Osteoblast (primary cell): ENCODE measurements at places on chromosomes 3 and 15.

GRCh38 chr3:183393625-183394024, 34.8 kb downstream of the MCF2L2 start:
- no peak for DNase-seq

DNA sequence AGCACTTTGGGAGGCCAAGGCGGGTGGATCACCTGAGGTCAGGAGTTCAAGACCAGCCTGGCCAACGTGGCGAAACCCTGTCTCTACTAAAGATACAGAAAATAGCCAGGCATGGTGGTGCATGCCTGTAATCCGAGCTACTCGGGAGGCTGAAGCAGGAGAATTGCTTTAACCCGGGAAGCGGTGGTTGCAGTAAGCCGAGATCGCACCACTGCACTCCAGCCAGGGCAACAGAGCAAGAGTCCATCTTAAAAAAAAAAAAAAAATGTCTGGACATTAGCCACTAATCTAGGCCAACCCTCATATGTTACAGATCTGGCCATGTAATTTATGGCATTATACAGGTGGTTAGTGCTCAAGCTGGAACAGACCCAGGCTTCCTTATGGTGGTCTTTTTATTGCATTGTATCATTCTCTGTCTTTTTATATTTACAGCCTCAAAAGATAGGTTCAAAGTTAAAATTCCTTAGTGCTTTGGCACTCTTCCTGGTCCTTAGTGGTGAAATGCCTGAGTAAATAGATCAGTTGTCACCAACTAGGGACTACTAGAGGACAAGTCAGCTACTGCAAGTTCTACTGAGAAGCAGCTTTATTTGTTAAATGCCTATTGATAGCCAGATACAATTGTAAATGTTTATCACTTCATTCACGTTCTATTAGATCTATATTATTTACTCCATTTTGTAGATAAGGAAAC, 16.0 kb downstream of the STARD9 start:
- peak; percentile 71 for DNase-seq

DNA sequence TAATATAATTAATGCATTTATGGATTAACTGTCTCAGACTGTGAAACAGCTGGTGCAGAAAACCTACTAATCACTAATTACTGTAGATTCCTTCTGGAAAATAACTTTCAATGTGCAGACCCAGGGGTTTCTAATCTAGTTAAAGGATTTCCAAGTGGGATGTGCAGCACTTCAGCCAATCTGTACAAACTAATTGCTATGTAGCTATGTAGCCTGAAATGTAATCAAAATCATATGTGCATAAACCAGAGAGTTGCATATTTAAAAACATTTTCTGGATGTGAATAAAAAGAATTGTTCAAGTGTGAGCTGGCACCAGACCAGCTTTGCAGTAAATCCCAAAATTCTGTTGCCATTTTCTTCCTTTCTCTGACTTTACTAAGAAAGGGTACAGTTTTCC, 127.5 kb upstream of the CD96 start:
- DNase-seq, result no peak

- DNase-seq, result no peak
These were observed 3.3 kb upstream of the ADAMTS9 start for GRCh38 chr3:64691051-64691450.

GRCh38 chr3:167094632-167095031, 285.5 kb downstream of the ZBBX start:
- no peak for DNase-seq

DNA sequence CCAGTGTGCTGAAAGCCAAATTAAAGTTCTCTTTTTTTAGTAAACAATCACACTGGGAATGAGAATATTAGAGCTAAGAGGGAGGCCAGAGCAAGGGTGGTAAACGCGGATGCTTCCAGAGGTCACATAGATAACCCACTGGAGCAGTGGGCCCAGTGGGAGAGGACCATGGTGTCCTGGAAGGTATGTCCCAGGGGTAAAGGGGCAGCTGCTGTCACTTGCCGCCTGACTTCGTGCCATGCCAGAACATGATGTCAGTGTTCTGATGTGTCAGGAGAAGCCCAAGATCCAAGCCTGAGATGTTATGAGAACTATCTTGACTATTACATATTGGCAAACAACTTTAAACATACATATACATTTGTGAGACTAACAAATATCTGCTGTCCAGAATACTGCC, 211.9 kb upstream of the IL12A start:
- DNase-seq, result no peak

- DNase-seq, result no peak
These were observed 1588.2 kb downstream of the SI start for GRCh38 chr3:163490119-163490518.

DNA sequence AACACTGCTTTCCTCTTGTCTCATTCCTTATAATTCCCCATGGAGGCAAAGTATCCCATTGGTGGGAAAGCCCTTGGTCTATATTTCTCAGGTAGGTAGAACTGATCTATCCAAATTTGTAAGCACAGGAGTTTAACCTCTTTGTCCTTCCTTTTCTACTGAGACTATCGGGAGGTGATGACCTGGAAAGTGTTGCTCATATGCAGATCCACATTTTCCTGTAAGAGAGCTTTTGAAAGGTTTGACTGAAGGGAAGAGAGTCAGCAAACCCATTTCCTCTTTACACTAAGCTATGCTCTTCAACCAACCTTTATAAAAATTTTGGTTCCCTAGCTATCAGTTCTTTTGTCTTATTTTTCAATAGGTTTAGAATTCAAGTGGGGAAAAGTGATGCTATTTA, 200.7 kb downstream of the TIGIT start:
- no peak for DNase-seq

DNA sequence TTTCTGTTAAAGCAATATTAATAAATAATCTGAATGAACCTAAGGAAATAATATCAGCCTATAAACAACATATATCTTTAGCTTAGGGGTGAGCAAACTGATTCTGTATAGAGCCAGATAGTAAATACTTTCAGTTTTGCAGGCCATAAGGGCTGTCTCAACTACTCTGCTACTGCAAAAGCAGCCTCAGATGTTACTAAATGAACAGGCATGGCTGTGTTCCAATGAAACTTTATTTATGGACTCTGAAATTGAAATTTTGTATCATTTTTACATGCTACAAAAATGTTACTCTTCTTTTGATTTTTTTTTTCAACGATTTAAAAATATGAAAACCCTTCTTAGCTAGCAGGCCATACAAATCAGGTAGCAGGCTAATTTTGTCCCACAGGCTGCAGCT, 212.8 kb upstream of the PRICKLE2 start:
- DNase-seq, result no peak

- no peak for DNase-seq
These were observed 16.7 kb downstream of the PIK3CA start for GRCh38 chr3:179164857-179165256.

DNA sequence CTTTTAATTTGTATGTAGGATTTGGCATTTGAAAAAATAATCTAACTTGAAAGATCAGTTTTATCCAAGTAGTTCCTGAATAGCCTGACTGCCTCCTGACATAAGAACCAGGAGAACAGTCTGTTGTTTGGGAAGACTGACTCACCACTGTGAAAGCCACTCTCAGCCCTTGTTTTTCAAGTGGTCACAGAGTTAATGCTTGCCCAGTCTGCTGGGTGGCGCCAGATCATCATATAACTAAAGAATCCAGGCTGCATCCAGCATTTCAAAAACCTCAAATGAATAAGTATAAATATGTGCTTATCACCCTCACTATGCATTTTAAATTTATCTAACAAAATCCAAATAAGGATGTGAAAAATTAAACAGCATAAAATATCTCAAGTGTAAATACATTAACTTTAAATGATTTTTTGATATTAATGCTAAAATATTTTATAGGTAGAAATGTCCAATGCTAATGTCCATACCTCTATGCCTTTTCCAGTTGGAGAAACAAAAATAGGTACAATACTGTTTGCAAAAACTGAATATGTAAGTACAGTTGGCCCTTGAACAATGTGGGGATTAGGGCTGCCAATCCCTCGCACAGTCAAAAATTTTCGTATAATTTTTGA, 26.9 kb upstream of the ZBBX start:
- DNase-seq, result no peak

GRCh38 chr15:90142216-90143165, 40.2 kb upstream of the IDH2 start:
- no peak for DNase-seq

- no peak for DNase-seq
These were observed 53.7 kb upstream of the FAM174B start for GRCh38 chr15:92709110-92709790.

- DNase-seq, result peak; percentile 49
These were observed 267.7 kb downstream of the ZBTB20 start for GRCh38 chr3:114879059-114880031.

DNA sequence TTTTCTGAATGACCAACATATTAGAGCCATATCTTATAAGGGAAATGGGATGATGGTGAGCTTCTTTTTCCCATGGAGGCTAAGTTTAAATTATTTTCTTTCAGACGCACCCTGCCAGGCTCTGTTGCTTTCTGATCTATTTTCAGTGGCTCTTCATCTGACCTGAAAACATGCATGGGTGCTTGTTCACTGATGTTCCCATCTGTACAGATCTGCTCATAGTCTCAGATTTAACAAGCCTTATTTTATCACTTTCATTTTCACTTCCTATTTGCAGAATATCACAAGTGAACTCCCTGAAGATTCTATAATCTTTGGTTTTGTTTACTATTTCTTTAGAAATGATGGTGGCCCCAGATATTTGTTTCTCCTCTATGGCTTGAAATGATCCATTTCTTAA, 31.1 kb upstream of the SUCLG2 start:
- no peak for DNase-seq

DNA sequence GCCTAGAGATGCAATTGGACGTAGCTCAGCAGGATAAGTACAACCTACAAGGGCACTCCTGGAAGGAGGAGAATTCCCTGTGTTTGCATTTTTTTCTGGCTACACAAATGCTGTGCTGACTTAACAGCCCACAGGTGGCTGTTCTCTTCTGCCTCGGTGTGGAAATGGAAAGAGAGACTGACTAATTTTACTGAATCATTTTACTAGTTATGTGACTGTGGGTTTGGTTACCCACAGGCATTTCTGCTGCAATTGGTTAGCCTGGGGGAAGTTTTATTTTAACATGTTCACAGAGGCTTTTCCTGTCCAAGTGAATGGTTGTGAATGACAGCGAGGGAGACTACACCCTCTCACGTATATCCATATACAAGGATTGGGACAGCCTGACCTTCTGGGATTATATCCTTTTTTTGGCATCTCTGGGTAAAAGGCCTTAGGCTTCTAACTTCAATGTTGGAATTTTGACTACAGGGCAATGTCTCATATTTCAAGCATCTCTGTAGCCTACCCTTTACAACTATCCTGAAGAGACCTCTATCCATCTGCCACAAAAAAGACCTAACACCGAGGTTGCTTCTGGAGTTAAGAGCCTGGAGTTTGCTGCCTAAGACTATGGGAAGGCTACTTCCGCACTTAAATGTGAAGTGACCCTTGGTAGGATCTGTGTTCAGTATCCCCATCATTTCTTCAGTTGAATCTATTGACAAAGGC, 67.2 kb upstream of the TP63 start:
- peak; percentile 34 for DNase-seq

- no peak for DNase-seq
These were observed 4.2 kb downstream of the ZSCAN2 start for GRCh38 chr15:84604826-84605553.

GRCh38 chr3:13013151-13013561, 60.1 kb downstream of the IQSEC1 start:
- DNase-seq, result peak; percentile 59

- no peak for DNase-seq
These were observed 167.5 kb downstream of the EBLN2 start for GRCh38 chr3:73228959-73229358.

DNA sequence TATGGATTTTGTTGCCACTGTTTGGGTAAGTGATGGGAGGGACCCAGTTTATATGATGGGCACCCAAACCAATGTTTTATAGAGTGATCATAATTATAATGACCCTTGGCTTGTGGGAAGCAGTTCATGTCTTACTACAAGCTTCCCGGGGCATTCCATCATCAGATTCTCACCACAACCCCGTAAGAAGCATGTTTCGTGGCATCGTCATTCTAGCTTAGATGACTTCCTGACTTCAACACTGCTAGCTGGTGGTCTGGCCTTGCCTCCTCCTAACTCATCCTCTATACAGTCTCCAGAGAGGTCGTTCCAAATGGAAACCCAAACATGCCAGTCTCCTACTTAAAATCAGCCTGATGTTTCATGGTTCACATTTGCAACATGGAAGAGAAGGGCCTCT, 226.9 kb downstream of the ADAMTS9 start:
- no peak for DNase-seq

GRCh38 chr3:117788061-117788460, 1078.5 kb downstream of the TUSC7 start:
- DNase-seq, result peak; percentile 21

DNA sequence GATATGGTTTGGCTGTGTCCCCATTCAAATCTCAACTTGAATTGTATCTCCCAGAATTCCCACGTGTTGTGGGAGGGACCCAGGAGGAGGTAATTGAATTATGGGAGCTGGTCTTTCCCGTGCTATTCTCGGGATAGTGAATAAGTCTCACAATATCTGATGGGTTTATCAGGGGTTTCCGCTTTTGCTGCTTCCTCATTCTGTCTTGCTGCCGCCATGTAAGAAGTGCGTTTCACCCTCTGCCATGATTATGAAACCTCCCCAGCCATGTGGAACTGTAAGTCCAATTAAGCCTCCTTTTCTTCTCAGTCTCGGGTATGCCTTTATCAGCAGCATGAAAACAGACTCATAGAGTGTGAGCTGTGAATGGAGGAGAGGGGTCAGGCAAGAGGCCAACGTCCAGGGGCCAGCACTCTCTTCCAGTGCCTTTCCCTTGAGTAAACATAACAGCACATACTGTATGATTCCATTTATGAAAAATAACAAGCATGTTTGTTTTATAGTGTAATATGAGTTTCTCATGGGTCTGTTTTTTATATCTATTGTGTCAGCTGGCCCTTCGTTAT, 16.3 kb upstream of the LCTL start:
- DNase-seq, result peak; percentile 49
